ENCODE measurements at places on chromosomes 13 and 19. TPM values are rescaled to one million over a fixed set of nuclear protein-coding genes. Genes with fewer than 3 reads are reported as not detected.
A peak's percentile ranks its signal among the peaks of the same experiment; 100 is the strongest.

Gene UBA52
- total RNA-seq, result 1,472 TPM

Gene USF2
- 164 TPM for total RNA-seq

Gene PTGIR
- total RNA-seq, result 217 TPM

Gene RGL3
- not detected for total RNA-seq

Gene EPN1
- 48.3 TPM for total RNA-seq

Gene RPS16
- 2,440 TPM for total RNA-seq

Gene ALDH16A1
- 24.5 TPM for total RNA-seq

DNA sequence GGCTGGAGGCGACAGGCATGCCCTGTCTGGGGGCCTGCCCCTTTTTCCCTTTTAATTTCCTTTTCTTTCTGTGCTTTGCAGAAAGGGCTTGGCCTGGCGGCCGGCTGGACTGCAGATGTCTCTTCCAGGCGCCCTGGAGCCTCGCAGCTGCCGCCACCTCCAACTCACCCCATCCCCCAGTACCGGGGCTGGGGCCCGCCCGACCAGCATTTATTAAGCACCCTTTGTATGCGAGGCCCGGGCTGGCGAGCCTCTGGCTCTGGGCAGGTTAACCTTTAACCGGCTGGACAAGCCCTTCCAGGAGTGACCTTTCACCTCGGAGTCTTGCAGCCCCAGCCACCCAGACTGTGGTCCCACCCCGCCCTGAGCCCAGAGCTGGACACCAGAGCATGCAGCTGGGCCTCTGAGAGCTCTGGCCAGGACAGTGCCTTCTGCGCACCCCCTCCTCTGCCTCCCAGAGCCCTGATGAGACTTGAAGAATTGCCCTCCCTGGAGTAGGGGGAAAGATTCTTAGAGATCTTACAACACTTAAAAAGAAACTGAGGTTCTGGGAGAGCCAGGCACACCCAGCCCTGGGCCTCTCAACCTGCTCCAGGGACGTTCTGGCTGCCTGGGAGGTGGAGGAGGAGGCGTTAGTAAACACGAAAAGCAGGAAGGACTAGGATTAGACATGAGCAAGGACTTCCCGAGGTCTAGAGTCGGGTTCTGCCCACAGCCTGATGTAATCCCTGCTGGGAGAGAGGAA lies 1.1 kb upstream of the NR2F6 start:
- no peak for DNase-seq

DNA sequence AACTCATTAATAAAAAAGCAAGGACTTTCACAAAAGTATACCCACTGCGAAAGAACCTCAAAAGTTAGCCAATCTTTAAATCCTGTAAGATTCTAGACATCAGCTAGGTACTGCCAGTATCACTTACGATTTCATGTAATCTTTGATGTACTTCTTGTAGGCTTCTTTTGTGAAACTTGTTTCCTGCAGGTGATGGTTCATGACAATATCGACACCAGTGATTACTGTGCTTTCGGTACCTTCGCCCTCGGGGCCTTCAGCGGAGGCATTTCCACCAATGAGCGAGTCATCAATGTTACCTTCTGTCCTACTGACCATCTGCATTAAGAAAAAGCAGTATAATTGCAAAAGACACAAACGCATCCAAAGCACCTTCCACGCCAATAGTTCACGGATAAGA lies 1.1 kb downstream of the TPT1 start:
- peak; percentile 21 for DNase-seq

- DNase-seq, result no peak
These were observed 223.5 kb upstream of the SLC10A2 start for GRCh38 chr13:103289681-103290080.

GRCh38 chr19:13764101-13764807 lies at the start of gene MRI1:
TSS of gene MRI1 (plus strand) at chr19:13764522. CDS start at chr19:13764589, 67 bp downstream.
- peak; percentile 56 for DNase-seq

DNA sequence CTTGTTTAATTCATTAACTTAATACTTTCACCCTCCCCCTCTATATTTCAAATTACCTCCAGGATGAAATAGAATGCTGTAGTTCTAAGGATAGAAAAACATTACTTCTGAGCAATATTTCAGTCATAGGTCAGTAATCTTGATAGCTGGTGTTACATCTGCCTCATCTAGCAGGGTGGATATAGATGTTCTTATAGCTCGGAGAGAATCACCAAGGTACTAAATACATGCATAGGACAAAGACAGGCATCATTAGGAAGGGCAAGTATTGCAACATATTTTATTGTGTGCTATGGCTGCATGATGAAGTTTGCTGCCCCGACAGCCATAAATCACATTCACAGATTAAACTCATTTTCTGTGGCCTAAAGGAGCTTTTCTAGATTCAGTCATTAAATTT lies 601.0 kb downstream of the FGF9 start:
- DNase-seq, result no peak

DNA sequence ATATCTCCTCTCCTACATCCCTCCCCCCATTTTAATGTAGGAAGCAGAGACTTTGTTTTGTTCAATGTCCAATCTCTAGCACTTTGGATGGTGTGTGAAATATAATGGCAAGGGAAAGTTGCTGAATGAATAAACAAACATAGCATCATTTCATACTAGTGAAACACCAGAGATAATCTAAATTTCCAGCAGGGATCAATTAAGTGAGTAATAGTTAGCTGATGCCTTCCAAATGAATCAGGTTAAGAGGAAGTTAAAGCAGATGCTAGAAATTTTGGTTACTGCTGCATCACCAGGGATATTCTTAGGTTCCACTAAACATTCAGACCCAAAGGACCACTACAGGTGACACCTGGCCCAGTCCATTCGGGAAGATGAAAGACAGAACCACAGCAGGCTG lies 8.1 kb downstream of the MRPS31 start:
- no peak for DNase-seq

DNA sequence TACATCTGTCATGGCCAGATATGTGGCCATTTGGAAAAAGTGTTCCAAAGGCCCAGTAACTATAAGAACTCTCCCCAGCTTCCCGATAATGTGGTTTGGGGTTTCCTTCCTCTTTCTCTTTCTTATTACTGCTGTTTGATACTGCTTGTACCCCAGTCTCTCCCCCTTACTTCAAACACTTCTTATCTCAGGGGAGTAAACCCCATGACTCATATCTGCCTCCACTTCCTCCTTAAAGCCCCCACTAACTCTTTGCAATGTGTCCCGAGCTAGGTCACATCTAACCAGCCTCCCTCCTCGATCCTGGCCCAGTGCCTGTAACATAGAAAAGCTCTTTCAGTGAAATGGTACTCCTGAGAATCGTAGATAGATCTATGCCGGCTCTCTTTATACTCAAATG lies 82.4 kb upstream of the STARD13 start:
- DNase-seq, result no peak

- no peak for DNase-seq
These were observed 9.8 kb downstream of the EXOSC8 start for GRCh38 chr13:37010424-37010823.

DNA sequence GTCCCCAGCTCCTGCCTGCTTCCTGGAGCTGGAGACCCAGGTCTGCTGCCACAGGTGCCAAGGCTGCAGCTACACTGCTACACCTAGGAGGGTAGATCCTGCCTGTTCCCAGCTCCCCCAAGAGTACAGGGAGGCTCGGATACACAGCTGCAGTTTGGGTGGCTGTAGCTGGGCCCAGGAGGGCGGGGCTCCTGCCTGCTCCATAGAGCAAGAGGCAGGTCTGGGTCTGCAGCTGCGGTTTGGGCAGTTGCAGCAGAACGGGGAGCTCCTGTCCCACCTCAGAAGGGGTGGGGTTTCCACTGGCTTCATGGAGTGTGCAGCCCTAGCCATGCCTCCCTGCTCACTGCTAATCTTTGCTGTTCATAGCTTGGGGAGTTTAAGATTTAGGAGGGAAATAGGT lies 199.0 kb downstream of the NUFIP1 start:
- DNase-seq, result no peak

DNA sequence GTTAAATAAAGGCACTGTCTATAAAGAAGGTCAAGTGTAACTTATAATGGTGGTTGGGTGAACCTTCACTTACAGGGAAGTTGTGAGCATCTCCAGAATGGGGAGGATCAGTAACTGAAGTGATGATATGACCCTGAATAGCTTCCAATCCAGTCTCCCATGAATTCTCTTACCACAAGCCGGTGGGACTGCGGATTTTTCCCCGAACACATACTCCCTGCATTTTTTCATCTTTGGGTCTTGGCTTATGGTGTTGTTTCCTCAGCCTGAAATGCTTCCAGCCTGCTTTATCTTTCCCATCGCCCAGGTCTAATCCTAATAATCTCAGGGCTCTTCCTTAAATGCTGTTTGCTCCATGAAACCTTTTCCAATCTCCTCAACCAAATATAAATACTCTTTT lies 2.0 kb upstream of the CSNK1A1L start:
- DNase-seq, result no peak

DNA sequence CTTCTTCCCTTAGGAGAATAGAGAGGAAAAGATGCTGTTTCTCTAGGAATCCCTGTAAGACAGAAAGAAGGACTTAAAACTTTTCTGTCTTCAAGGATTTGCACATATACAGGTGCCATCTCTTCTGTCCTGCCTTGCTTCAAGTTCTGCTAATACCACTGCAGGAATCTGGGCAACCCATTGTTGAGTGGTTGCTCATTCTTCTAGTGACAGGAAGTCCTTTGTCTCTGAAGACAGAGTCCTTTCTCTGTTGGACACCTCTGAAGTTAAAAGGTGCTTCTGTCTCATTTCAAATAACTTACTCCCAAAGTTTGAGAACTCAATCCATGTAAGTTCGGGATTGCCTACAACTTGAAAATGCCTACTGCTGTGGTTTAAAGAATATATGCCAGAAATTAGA lies 114.4 kb upstream of the TMTC4 start:
- no peak for DNase-seq

- DNase-seq, result no peak
These were observed 61.8 kb downstream of the PCDH9 start for GRCh38 chr13:67168384-67168783.

GRCh38 chr13:93228643-93228937 lies 2.0 kb downstream of the GPC6 start:
- DNase-seq, result no peak

GRCh38 chr13:50585674-50586413 lies 257.6 kb downstream of the DLEU7 start:
- no peak for DNase-seq

- no peak for DNase-seq
These were observed 16.8 kb downstream of the MEX3D start for GRCh38 chr19:1551068-1552040.

- DNase-seq, result no peak
These were observed 22.8 kb downstream of the ELAVL1 start for GRCh38 chr19:7982651-7983099.

GRCh38 chr19:32543115-32543900 lies 37.7 kb upstream of the PDCD5 start:
- DNase-seq, result no peak

DNA sequence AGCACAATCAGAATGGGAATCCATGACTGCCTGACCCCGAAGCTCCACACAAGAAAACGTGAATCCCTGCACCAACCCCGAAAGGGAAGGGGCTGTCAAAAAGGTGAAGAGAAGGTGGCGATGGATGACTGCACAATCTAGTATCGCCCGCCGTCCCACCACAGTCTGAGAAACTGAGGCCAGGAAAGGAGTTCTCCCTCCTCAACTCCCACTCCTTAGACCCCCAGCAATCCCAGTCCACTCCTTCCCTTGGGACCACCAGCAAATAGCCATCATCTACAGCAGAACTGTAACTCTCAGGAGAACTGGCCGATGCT lies 451 bp downstream of the NOSIP start:
- DNase-seq, result no peak

DNA sequence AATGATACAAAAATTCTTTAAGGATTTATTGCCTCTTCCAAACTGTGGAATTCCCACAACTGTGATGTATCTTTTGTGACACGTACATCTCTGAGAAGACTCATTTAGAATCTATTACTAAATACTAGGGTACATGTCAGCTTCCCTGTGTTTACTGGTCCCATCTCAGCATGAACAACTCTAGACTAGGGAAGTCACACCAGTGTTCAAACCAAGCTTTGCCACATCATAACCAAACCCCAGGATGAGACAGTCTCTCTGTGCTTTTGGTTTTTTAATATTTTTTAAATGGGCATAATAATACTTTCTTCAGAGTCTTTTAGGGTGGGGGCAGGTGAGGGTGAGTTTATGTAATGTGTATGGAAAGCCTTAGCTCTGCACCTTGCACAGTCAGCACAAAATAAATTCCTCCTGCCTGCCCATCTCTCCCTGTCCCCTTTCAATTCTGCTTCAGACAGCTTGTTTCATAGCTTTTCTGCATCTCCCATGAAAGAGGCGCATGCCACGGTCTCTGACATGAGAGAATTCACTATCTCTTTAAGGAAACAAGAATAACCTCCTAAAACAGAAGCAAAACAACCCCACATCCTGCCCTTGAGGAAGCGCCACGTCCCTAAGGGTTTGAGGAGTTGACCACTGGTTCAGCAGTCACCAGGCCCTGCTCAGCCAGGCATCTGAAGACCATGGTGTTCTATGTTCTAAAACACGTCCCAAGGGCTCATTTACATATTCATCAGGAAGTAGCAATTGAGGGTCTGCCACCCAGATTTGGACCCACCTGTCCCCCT lies 174.5 kb downstream of the USP12 start:
- DNase-seq, result no peak

DNA sequence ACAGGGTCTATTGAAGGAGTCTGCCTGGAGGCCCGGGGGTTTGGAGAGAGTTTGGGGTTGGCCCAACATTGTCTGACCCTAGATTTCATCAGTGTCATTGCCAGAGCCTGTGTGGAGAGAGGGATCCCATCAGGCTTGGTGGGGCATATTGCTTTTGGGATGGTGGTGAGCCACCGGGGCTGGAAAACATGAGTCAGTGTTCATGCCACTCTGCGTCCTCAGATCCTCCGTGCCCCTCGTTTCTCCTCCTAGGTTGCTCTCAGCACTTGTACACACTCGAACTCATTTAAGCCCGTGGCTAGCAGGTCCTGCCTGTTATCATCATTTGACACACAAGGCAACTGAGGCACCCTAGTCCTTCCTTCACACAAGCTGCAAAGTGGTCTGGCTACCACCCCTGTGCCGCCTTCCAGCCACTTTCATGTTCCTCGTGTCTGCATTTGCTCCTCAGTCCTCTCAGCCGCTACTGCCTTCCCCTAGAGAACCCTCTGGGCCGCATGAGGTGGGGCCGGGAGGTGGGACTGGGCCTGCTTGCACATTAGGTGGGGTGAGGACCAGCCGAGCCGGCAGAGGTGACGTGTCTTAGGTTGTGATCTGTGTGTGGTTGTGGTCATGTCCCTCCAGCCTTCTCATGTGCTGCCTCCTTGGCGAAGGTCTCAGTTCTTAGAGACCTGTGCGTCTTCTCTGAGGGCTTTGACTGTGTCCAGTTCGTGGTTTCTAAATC lies 3.6 kb downstream of the NACC1 start:
- DNase-seq, result no peak

- no peak for DNase-seq
These were observed 92.8 kb upstream of the FARP1 start for GRCh38 chr13:98050041-98050466.

DNA sequence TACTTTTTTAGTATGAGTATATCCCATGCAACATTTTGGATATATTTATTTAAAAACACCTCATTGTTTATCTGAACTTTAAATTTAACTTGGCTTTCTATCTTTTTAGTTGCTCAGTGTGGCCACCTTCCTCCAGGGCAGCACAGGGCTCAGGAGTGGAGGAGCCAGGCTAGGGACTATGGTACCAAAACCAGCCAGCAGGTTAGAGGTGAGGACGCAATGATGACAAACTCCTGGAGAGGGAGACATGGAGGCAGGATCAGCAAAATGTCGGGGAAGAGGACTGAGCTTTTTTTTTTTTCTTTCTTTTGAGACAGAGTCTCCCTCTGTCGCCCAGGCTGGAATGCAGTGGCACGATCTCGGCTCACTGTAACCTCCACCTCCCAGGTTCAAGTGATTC lies 29.6 kb upstream of the CALM3 start:
- peak; percentile 2 for DNase-seq

All from activated T-helper 1 cell treated with anti-CD3 and anti-CD28 coated beads, Interleukin-12 subunit alpha, Interleukin-12 subunit beta, Interleukin-2, Interleukin-4 antibody, amounts not matched to agents 30 ng/mL and 10 ng/mL and 1 ng/mL, durations not matched to agents 14 hours and 24 hours and 36 hours (primary cell).